ENCODE measurements at places on chromosomes 6 and 20.

DNA sequence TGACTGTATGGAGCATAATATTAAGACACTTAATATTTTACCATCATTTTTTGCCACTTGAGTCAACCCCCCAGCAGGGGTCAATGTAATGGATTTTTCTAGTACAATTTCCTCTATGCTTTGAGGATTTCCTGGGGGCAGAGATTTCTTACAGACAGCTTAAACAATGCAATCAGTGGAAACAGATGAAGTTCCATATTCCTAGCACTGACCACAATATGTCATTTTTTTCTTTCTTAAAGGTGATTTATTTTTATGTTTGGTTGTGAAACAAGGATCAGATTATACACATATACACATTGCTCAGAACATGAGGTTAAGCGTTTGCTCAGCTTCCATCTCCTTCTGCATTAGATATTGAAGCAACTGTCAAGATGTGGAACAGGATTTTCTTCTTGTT lies 82.0 kb upstream of the ID4 start:
- DNase-seq, result no peak

- no peak for DNase-seq
These were observed 451.5 kb upstream of the CITED2 start for GRCh38 chr6:139825935-139826374.

GRCh38 chr20:42714298-42715141 lies 475.2 kb downstream of the PTPRT start:
- no peak for DNase-seq

GRCh38 chr20:25016471-25016870 lies 23.9 kb upstream of the APMAP start:
- no peak for DNase-seq

DNA sequence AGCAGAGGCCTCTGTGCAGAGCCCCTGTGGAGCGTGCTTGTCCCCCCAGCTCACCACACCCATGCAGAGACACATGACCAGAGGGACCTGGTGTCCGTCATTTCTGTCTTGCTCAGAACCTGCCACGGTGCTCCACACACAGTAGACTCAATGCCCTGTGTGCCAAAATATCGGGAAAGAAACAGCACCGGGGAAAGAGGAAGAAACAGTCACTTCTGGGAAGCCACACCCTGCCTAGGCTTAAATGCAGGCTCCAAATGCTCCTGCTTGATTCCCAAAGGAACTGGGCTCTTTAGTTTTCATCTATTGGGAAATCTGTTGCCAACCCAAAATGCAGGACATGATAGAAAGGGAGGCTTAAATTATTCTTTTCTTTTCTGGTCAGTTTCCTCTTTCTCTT lies 503.9 kb downstream of the CD83 start:
- DNase-seq, result no peak

DNA sequence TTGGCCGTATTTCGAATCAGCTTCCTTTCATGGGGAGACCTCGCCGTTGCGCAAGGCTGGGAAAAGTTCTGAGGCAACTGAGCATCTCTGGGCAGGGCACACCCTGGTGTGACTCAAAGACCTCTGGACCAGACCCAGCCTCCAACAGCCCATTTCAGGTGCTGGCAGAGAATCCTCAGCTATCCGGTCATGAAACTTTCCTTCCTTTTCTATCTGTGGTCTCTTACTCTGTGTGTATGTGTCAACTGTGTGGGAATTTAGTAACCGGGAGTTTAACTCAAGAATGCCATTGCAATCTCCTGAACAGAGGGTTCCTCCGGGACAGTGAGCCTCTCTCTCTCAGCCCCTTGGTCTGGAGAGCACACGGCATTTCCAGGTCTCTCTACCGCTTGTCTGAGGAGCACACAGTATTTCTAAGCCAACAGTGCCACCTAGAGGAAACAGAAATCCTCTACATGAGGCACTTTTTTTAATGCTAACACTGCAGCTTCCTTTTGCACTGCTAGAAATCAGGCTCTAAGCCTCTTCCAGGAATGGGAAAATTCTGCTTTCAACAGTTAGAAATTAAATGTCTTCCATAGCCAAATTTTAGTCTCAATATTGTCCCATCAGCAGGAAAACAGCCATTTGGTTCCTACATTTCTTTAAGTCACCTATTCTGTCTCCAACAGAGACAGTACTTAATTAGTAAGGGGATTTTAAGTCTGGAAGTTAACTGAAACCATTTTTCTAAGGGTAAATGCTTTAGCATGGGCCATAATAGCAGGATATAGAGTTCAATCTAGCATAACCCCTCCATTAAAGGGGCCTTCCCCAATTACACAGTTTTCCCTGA lies 32.7 kb downstream of the PLN start:
- peak; percentile 46 for DNase-seq

GRCh38 chr6:5471637-5472398 lies 210.5 kb downstream of the FARS2 start:
- no peak for DNase-seq

DNA sequence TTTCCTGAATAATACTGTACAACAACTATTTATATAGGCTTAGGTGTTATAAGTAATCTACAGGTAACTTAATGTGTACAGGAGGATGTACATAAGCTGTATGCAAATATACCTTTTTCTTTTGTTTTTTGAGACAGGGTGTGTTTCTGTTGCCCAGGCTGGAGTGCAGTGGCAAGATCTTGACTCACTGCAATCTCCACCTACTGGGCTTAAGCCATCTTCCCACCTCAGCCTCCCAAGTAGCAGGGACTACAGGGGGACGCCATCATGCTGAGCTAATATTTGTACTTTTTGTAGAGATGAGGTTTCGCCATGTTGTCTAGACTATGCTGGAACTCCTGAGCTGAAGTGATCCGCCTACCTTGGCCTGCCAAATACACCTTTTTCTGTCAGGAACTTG lies 191.7 kb upstream of the ZNF217 start:
- DNase-seq, result no peak

GRCh38 chr6:170178561-170179477 lies 112.1 kb downstream of the DLL1 start:
- DNase-seq, result no peak

DNA sequence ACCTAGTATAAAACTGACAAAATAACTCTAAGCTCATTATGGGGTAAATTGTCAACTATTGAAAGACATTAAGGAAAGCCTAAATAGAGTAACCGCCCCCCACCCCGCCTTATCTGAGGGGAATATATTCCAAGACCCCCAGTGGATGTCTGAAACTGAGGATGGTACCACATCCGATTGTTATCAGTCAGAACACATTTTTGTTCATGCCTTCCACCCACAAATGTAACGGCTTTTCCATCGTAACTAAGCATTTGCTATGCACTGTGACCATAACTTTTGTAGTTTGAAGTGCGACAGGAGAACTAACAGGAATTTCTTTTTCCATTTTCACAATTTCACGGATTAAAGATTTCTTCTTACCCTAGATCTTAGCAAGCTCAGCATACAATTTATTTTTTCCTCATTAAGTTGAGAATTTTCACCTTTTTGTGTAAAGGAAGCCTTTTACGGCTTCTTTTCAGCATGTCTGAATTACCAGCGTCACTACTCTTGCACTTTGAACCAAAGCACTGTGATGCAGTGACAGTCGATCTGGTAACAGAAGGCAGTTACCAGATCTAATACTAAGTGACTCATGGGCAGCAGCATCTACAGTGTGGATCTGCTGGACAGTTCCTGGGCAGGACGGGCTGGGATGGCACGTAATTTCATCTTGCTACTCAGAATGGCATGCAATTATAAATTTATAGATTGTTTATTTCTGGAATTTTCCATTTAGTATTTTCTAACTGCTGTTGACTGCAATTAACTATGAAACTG lies 11.8 kb downstream of the CFAP61 start:
- DNase-seq, result no peak

DNA sequence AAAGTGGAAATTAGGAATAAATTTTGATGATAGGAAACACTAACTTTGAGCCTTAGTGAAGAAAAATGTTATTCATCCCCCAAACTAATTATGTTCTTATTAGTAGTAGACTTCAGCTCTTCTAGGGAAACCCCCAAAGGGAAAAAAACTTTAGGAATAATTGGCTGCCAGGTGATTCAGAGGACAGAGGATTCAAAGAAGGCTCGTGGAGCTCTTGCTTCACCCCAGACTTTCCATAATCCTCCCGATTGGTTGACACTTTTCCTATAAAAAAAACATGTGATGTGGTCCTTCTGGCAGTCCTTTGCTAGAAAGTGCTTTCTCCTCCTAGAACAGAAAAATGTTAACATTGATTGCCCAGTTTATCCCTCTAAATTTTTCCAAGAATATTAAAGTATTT lies 5.6 kb upstream of the CCDC170 start:
- no peak for DNase-seq

GRCh38 chr6:71887006-71887743 lies 825 bp downstream of the RIMS1 start:
- DNase-seq, result no peak

GRCh38 chr6:92790381-92790780 lies 629.0 kb downstream of the EPHA7 start:
- no peak for DNase-seq

Measured in germinal center (tissue), 1 donor.